Effector CD8-positive, alpha-beta T cell (primary cell): ENCODE measurements at places on chromosomes 7 and 10.

DNA sequence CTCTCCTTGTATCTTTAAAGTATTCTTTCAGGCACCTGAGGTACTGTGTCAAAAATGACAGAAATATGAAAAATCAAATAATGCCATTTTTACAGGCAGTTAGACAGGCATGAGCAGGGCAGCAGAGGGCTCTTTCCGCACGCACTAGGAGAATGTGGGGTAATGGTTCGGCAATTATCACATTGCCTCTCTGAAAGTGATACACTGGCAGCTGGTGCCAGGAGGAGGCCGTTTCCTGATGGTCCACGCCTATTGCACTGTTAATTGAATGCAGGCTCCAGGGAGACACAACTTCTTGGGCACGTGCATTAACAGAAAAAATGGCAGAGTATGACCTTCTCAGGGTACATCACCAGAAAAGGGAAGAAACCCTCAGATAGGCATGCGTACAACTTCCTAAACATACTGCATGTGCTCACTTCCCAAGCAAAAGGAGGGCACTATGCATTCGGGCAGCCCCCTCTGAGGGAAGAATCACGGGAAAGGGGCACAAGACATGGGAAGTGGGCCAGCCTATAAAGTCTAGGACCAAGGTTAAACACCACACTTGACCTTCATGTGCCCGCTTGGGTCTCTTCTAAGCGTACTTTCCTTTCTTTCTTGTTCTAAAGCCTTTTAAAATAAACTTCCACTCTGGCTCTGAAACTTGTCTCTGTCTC lies 161.7 kb downstream of the TNS3 start:
- no peak for DNase-seq

DNA sequence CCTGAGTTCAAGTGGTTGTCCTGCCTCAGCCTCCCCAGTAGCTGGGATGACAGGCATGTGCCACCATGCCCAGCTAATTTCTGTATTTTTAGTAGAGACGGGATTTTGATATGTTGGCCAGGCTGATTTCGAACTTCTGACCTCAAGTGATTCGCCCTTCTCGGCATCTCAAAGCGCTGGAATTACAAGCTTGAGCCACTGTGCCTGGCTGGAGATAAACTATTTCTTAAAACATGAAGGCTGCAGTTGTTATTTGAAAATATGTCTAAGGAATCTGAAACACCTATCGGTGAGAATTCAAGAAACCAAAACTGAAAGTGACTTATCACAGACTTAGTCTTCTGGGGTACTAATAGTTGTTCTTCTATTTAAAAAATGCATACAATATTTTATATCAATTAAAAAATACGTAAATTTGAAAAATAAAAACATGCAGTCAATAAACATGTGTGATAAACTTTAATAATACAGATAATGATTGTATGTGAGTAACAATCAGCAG lies 176.9 kb upstream of the PRSS58 start:
- DNase-seq, result no peak

DNA sequence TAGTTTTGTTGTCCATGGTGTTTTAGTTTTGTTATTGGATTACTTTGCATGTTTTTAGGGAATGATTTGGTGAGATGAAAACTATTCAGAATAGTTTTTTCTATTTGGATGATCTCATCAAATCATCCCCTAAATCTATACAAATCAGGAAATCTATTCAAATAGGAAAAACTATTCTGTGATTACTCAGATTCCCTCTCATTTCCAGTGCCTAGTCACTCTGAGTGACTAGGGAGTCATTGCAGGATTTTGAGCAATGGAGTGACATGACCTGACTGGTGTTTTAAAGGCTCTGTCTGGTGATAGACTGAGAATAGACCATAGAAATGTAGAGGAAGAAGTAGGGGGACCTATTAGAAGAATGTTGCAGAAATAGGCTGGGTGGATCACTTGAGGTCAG lies 72.4 kb downstream of the TPST1 start:
- DNase-seq, result no peak

DNA sequence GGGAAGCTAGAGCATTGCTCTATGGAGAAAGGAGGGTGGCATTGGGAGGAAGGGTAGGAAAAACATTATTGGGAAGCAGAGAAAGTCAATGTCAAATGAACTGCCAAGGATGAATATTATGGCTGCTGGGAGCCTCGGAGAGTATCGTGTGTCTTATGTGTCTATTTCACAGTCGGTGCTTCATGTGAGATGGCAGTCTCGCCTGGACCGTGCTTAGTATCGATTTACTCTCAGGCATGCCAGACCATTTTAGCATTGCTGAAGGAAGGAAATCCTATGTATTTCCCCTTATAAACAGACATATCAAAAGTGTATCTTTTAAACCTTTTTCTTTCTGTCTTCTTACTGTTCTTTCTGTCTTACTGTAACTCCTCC lies 612.6 kb downstream of the AUTS2 start:
- DNase-seq, result no peak

- no peak for DNase-seq
Measured at GRCh38 chr7:95316588-95316987, 7.7 kb downstream of the PON1 start.
